ENCODE measurements at places on chromosomes 3 and 15.
A peak's percentile ranks its signal among the peaks of the same experiment; 100 is the strongest.

DNA sequence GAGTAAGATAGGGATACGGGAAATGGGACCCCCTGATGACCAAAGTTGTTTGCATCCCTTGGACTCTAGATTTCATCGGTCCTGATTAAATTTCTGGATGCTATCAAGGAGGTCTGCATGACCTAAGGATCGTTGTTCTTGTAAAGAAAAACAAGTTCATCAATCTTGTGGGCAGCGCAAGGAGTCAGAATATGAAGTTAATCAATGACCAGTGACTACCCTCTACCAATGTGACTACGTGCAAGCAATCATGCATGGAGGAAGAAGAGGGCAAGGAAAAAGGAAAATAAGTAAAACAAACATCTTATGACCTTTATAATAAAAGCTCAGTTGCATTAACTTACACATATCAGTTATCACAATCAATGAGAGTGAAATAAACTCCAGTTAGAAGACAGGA, 139.7 kb downstream of the RTP4 start:
- no peak overlapping the region for H3K27ac ChIP-seq
- H3K27me3 ChIP-seq: no peaks in the 10 kb centered on the region
- DNase-seq: no peak
- no peak overlapping the region for H3K4me3 ChIP-seq
- H3K36me3 ChIP-seq: no peaks in the 10 kb centered on the region

DNA sequence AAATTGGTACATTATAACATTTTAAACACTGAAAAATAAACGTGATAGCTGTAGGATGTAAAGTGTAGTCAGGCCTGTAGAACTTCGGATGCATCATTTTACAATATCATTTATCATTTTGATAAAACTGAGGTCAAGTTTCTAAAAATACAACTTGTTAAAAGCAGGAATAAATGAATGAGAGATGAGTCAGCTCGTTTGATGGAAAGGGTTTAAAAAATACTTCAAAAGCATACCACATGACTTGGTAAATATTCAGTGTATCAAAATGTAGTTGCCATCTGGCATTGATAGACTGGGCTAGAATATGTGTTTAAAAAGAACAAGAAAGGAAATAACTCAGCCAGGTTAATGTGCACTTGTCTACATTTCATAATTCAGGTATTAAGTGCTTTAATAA, 357.0 kb downstream of the TIGIT start:
- H3K4me1 ChIP-seq: no peaks in the 10 kb centered on the region
- no peak for DNase-seq
- H3K27me3 ChIP-seq: no peaks in the 10 kb centered on the region
- no peak overlapping the region for H3K27ac ChIP-seq

DNA sequence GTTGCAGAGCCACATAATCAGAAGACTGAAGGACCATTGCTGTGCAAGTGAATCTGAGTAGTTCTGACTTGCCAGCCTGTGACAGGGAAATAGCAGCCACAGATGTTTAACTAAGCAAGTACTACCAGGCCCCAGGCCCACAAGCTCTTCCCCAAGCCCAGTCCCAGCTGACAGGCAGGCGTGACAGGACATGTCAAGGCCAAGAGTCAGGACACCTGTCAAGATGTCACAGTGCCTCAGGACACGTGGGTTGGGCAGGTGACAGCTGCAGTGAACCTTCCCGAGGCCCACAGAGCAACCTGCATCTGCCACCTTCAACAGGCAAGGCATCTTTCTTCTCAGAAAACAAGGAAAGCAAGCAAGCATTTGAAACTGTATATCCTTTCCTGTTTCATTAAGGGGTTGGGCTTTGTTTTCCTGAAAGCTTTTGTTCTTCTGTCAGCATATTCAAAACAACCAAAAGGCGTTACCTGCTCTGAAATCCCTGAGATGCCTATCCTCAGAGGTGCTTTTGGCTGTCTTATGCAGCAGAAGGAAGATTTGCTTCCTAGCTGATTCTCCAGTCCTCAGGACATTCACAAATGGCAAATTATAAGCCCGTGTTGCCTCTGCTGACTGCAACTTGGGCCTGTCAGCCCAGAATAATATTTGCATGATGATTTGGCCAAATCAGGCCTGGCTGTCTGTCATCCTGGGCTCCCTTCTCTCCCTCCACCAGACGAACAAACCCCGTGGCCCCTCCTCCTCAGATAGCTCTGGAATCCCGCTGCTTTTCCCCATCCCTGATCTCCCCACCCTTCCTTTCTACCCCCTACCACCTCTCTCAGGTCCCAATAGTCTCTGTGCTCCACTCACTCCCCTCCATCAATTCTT, 171.8 kb upstream of the WNT5A start:
- no peak for DNase-seq
- no peaks in the 10 kb centered on the region for H3K36me3 ChIP-seq
- no peak overlapping the region for H3K27ac ChIP-seq
- no peaks in the 10 kb centered on the region for H3K27me3 ChIP-seq
- no peaks in the 10 kb centered on the region for H3K4me1 ChIP-seq

- no peaks in the 10 kb centered on the region for H3K36me3 ChIP-seq
- H3K27ac ChIP-seq: no peak overlapping the region
- no peaks in the 10 kb centered on the region for H3K4me1 ChIP-seq
- H3K27me3 ChIP-seq: no peaks in the 10 kb centered on the region
- no peak overlapping the region for H3K4me3 ChIP-seq
- no peak for DNase-seq
These were observed 18.1 kb downstream of the DAZL start for GRCh38 chr3:16587047-16587680.

- no peaks in the 10 kb centered on the region for H3K36me3 ChIP-seq
- no peak overlapping the region for H3K4me3 ChIP-seq
- H3K4me1 ChIP-seq: peaks cover 6% of the 10 kb centered on the region
- no peak overlapping the region for H3K27ac ChIP-seq
These were observed 243.8 kb downstream of the OTOL1 start for GRCh38 chr3:161740421-161740820.

- peaks cover 33% of the 10 kb centered on the region for H3K4me1 ChIP-seq
- no peaks in the 10 kb centered on the region for H3K36me3 ChIP-seq
- H3K4me3 ChIP-seq: no peak overlapping the region
- peak overlapping the region; percentile 85 for H3K27ac ChIP-seq
- peak; percentile 75 for DNase-seq
These were observed 6.7 kb downstream of the CCDC9B start for GRCh38 chr15:40333922-40334492.

DNA sequence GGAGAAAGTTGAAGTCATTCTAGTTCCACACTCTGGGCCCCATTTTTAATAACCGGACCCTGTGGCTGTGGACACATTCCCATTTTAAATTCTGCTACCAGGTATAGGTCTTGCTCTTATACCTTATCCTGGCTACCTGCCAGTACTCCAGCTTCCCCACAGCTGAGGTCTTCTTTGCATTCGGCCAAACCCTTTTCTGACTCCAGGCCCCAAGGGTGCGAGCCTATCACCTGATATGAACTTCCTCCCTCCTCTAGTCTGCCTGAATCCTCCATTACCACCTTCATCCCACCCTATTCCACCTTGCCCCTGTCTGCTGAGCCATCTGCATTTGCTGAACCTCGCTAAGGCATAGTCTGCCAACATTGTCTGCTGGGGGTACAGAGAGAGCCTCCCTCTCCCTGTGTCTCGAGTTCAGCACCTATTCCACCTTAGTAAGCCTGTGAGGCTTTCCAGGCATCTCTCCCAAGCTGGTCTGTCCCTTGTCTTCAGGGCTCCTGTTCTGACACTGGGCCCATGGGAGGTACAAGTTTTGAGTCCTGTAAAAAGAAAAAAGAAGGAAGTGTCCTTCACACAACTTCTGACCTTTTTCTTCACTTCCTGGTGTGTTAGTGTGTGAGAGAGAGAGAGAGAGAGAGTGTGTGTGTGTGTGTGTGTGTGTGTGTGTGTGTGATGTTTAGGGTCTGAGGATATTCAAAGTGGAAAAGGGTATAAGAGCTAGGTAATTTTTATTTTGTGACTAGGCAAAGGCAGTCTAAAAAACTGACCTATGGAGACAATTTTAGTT, 27.0 kb downstream of the PDE8A start:
- DNase-seq: no peak
- H3K4me1 ChIP-seq: peaks cover 34% of the 10 kb centered on the region
- H3K27ac ChIP-seq: peak overlapping the region; percentile 86
- no peak overlapping the region for H3K4me3 ChIP-seq
- H3K27me3 ChIP-seq: no peaks in the 10 kb centered on the region

GRCh38 chr15:62545467-62546227, 380.6 kb upstream of the C2CD4B start:
- DNase-seq: no peak
- no peak overlapping the region for H3K4me3 ChIP-seq
- H3K36me3 ChIP-seq: no peaks in the 10 kb centered on the region
- no peak overlapping the region for H3K27ac ChIP-seq
- H3K27me3 ChIP-seq: no peaks in the 10 kb centered on the region

- DNase-seq: no peak
- H3K27ac ChIP-seq: no peak overlapping the region
- H3K4me3 ChIP-seq: no peak overlapping the region
- no peaks in the 10 kb centered on the region for H3K27me3 ChIP-seq
These were observed 1.8 kb downstream of the HYAL3 start for GRCh38 chr3:50297384-50297775.

GRCh38 chr3:181279239-181279565, 289.7 kb upstream of the DNAJC19 start:
- H3K4me1 ChIP-seq: no peaks in the 10 kb centered on the region
- no peak overlapping the region for H3K4me3 ChIP-seq
- H3K36me3 ChIP-seq: no peaks in the 10 kb centered on the region
- H3K27me3 ChIP-seq: no peaks in the 10 kb centered on the region

DNA sequence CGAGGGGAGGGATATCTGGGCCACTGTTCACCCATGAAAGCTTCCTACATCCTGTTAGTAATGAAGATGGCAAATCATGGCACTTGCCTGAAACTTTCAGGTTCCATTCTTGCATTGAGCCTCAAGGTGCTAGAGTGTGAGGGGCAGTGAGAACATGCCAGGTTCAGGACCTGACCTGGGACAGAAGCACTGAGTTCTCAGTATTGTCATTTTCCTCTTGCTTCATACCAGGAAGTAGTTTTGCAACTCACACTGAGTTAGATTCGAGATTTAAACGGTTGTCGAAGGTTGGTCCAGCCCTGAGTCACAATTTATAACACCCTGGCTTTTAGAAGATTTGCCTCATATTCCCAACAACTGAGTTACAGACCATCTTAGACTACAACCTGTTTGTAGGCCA, 11.8 kb upstream of the MEIS2 start:
- peaks cover 8% of the 10 kb centered on the region for H3K4me1 ChIP-seq
- peaks cover 68% of the 10 kb centered on the region for H3K27me3 ChIP-seq
- H3K27ac ChIP-seq: peak overlapping the region; percentile 77
- H3K36me3 ChIP-seq: no peaks in the 10 kb centered on the region

DNA sequence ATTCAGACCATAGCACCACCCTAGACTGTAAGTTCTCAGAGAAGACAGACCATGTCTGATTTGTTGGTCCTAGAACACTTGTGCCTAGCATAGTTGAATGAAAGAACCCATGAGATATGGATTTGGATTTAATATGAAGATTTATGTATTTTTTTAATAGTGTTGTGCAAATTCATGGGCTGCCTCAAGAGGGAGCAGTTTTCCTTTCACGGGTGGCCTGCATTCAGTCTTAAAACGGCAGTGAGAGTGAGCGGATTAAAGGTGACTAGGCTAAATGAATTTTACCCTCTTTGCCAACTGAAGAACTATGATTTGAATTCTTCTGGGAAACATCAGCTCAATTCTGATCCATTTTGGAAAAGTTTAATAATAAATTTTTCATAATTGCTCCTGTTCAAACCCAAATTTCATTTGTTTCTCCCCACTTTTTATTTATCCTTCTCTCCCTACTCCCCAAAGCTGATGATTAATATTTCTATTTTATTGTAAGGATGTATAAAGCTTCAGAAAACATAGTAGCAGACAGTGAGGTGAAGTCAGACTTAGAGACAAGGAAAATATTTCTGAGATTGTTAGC, 67.3 kb downstream of the MORC1 start:
- H3K27me3 ChIP-seq: no peaks in the 10 kb centered on the region
- no peak overlapping the region for H3K27ac ChIP-seq
- no peaks in the 10 kb centered on the region for H3K36me3 ChIP-seq
- H3K4me3 ChIP-seq: no peak overlapping the region

GRCh38 chr3:50205413-50206276, 574 bp downstream of the SLC38A3 start:
- peak overlapping the region; percentile 34 for H3K4me3 ChIP-seq
- H3K27me3 ChIP-seq: peaks cover 30% of the 10 kb centered on the region
- DNase-seq: peak; percentile 73
- peak overlapping the region; percentile 9 for H3K27ac ChIP-seq
- H3K36me3 ChIP-seq: no peaks in the 10 kb centered on the region

DNA sequence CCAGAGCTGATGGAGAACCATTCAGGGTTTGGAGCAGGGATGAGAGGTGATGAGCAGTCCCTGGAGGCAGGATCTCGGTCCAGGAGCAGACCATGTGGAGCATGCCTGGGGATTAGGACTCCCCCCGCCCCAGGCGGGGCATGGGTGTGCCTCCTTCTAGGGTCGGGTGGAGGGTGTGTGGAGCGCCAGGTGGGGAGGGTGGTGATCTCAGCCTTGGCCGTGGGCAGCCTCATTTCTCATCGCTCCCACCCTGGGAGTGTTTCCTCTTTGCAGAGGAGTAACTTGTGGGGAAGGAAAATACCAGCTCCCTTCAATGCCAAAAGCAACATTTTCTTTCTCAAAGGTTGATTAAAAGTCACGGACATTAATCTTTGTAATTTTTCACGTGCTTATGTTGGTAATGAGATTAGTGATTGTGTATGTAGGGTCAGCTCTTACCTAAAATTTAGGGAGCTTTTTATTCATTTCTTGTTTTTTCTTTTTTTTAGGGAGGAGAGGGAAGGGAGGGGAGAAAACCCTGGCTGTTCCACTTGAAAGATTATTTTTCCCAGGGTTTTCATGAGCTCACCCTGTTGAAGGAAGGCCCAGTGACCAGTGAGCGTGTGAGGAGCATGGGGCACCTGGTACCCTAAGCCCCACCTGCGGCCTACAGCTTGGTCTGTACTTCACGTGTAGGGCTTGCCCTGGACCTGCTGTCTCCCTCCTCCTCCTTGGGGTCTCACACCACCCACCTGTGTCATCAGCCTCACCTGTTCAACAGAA, 11.0 kb downstream of the FBLN2 start:
- no peak for DNase-seq
- no peaks in the 10 kb centered on the region for H3K27me3 ChIP-seq
- no peak overlapping the region for H3K27ac ChIP-seq

GRCh38 chr15:68431792-68432401, at the start of gene ITGA11:
Gene ITGA11 (minus strand): TSS chr15:68432163. CDS start chr15:68432066, 97 bp downstream.
- H3K4me1 ChIP-seq: peaks cover 12% of the 10 kb centered on the region
- DNase-seq: peak; percentile 79
- peaks cover 48% of the 10 kb centered on the region for H3K27me3 ChIP-seq
- H3K36me3 ChIP-seq: no peaks in the 10 kb centered on the region
- peak within 1 kb of the TSS; percentile 51 for H3K4me3 ChIP-seq

GRCh38 chr3:165359005-165359404, 162.8 kb upstream of the SLITRK3 start:
- H3K27me3 ChIP-seq: no peaks in the 10 kb centered on the region
- no peak overlapping the region for H3K27ac ChIP-seq
- no peaks in the 10 kb centered on the region for H3K4me1 ChIP-seq
- no peak overlapping the region for H3K4me3 ChIP-seq
- H3K36me3 ChIP-seq: no peaks in the 10 kb centered on the region

GRCh38 chr15:24766511-24767133, 91.0 kb downstream of the NPAP1 start:
- H3K4me1 ChIP-seq: no peaks in the 10 kb centered on the region
- no peaks in the 10 kb centered on the region for H3K36me3 ChIP-seq
- no peak for DNase-seq
- H3K27me3 ChIP-seq: no peaks in the 10 kb centered on the region
- no peak overlapping the region for H3K27ac ChIP-seq
- no peak overlapping the region for H3K4me3 ChIP-seq
